ENCODE measurements at places on chromosomes 6 and 20.

DNA sequence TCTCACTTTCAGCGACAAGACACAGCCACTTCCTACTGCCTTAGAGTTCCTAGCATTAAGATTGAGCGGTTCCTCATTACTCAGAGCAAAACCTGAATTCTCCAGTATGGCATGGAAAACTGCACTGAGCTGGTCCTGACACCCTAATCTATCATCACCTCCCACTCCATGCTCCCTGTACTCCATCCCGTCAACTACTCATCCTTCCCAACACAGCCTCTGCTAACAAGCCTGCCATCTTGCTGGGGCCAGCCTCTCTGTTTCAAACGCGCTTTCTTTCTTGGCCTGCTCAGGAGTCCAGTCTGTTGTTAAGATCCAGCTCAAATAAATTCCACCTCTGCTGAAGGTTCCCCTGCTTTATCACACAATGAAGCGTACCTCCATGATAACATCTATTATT is 12.0 kb downstream of the PRKN start:
- no peak for DNase-seq

DNA sequence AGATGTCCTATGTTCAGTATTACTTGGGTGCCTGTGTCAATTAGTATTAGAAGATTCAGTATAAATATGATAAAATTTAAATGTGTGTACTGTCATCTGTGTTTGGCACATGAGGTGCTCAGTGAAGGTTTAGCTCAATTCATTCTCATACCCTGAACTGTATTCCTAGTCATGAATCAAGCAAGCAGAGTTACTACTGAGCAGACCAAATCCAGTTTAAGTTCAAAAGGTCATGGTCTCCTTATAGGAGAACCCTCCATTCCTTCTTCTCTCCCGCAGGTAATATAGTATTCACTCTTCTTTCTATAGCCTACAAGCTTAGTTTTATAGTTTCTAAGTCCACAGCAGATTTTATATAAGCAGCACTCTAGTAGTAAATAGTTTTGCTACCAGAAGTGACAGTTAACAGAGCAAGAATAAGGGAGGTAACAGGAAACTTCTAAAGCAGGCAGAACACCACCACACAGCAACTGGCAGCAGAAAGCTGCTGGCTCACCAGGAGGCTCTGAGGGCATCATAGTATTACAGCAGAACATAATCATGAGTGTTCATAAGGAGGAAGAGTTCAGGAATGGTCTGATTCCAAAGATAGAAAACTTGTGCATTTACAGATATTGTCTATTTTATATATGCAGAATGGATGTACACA is 133.2 kb downstream of the SLC16A10 start:
- no peak for DNase-seq

GRCh38 chr20:47574616-47575364 is 73.1 kb downstream of the NCOA3 start:
- DNase-seq, result no peak

GRCh38 chr20:4483961-4484360 is 237.7 kb upstream of the PRND start:
- no peak for DNase-seq

DNA sequence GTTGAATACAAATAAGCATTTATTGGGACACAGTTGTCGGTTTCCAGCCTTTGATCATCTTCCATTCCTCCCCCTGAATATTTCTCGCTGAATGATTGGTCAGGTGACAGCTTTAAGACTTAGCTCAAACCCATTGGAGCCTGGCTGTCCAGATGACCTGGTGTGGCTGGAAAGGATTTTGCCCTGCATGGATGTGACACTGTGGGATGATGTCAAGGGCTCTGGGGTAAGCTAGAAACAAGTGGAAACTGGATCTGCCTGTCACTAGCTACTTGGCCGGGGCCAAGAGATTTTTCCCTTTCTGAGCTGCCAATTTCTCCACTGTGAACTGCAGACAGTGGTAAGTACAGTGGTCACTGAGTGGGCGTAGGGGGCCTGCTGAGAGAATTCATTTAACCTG is 41.9 kb upstream of the MYLIP start:
- no peak for DNase-seq

DNA sequence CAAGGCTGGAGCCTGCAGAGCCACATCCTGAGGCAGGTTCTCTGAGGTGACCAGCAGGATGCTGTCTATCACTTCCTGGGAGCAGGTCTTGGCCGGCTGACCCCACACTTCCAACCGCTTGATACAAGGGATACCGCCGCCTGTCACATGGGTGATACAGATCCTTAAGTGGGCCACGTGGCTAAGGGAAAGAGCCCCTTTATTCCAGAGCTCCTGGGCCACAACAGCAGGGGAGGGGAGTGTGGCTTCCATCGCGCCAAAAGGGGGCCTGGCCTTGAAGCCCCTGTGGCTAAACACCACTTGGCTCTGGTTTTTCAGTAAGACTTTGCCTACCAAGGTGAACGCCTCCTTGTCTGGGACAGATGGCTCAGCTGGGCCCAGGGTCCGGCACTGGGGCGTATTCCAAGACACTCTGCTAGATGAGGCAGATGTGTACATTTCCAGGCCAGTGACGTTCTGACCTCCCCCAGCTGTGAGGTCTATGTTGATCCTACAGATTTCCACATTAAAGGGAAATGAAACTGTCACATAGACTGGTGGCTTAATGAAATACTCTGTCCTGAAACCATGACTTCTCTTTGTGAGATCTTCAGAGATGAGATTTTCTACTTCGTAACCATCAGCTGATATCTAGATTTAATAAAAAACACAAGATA is 37.6 kb upstream of the AVP start:
- no peak for DNase-seq

GRCh38 chr6:143750877-143751276 is 73.1 kb downstream of the PHACTR2 start:
- DNase-seq, result no peak

DNA sequence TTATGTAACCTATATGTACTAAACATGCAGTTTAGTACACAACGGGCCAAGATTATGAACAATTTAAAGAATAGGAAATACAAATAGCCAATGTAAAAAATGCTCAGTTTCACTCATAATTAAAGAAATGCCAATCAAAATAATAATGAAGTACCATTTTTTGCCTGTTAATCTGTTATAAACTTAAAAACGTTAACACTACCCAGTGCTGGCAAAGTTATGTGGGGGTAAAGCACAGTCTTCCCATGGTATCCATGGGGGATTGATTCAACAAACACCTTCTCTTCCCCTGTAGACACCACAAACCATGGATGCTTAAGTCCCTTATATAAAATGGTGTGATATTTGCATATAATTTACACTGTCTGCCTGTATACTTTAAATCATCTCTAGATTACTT is 205.3 kb upstream of the SIM1 start:
- DNase-seq, result no peak

DNA sequence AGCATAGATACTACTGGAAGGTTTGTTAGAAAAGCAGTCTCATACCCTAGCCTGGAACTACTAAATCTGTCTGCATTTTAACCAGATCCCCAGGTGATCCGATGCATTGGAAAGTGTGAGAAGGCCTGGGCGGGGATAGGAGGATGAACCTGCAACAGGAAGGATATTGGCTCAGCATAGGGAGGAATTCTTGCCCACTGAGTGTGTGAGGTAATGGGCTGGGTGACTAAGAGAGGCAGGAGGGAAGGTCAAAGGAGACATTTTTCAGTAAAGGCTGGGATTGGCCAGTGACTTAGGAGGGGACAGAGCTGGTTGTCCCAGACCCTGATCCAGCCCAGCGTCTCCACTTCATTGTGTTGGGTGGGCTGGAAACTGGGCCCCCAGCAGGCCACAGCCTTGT is 191.0 kb upstream of the LRFN2 start:
- no peak for DNase-seq

DNA sequence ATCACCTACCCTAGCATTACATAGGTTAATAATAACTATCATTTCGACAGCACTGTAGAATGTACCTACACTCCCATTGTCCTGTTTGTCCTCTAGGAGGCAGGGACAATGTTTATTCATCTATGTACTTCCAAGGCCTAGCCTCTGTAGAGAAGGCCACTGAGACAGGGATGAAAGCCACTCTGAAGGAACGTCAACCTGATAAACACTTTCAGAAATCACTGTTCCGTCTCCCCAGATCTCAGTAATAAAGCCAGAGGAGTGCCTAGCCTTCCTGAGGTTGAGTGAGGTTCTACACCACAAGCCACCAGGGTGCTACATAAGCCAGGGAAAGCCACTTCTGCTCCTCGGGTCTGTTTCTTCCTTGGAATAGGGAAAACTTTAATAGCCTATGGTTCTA is 44.8 kb downstream of the POPDC3 start:
- DNase-seq, result no peak

DNA sequence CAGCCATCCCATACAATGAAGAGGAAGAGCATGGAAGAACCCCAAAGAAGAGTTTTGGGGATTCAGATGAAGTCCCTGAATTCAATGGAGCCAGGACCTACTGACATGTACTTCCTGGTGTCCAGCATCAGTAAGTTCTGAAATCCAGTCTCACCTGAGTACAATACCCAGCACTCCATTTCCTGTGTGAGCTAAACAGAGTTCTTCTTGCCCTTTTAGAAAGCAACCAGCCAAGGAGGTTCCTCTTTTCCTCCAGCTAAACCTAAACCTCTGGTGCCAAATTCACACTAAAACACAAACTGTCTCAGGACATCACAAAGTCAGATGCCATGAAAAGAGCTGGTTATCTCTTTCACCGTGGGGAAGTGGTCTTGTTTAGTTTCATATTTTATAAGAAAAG is 71.5 kb downstream of the PKHD1 start:
- DNase-seq, result no peak

GRCh38 chr6:51466427-51466826 is 621.0 kb downstream of the PKHD1 start:
- DNase-seq, result no peak

- no peak for DNase-seq
Measured at GRCh38 chr6:118507636-118508035, 40.5 kb upstream of the PLN start.

GRCh38 chr20:5569021-5569420 is 181.2 kb upstream of the SHLD1 start:
- DNase-seq, result no peak

DNA sequence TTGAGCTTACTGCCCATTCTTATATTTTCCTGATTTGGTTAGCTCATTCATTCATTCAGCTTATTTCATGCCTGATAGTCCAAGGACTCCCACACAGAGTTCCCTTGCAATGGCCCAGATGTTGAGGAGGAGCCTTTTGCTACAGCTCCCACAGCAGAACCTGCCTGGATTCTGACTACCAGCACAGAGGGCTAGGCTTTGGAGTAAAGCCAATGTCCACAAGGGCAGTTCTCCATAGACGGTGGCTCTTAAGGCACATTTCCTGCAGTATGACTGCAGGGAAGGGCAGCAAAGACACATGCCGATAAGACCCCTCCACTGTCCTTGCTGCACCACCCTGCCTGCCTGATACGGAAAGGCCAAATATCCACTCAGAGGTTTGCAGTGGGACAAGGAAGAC is 112.3 kb upstream of the SYNDIG1 start:
- no peak for DNase-seq

DNA sequence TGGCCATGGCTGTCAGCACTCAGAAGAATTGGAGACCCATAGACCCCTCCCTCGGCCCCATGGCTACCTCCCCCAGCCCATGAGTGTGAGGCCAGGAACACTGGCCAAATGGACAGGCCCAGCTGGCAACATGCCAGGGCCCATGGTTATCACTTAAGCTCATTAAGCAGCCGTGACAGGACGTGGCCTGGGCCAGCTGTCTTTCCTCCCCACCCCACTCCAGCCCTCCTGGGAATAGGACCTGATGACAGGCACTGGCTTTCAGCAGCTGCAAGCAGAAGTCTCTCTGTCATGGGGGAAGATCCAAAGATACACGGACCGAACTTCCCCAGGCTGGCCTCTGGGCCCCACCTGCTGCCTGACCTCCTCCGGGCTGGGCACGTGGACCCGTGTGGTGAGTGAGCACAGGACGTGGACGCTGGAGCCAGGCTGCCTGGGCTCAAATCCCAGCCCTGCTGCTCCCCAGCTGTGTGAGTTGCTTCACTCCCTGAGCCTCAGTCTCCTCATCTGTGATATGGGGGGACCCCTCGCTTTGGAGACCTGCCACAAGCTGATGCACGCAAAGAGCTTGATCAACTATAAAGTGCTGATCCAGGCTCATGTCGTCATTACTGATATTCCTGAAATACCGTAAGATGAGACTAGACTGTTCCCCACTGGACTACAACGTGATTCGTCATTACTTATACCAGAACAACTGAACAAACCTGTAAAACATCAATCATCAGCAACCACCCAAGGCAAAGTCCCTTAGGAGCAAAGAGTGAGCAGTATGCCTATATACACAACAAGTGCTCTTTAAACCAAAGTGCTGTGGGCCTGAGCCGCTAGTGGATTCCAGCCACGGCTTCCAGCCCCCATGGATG is 22.0 kb upstream of the VSTM2L start:
- DNase-seq, result no peak

GRCh38 chr6:12592634-12593033 is 123.9 kb upstream of the PHACTR1 start:
- no peak for DNase-seq

GRCh38 chr6:143271024-143271423 is 179.5 kb downstream of the ADAT2 start:
- no peak for DNase-seq

All from activated T-cell treated with anti-CD3 and anti-CD28 coated beads, Interleukin-2, amount 50 U/mL, for 24 hours (primary cell).